ENCODE measurements at places on chromosomes 5 and 9. TPM values are rescaled to one million over a fixed set of nuclear protein-coding genes. Genes with fewer than 3 reads are reported as not detected.
A peak's percentile ranks its signal among the peaks of the same experiment; 100 is the strongest.

DNA sequence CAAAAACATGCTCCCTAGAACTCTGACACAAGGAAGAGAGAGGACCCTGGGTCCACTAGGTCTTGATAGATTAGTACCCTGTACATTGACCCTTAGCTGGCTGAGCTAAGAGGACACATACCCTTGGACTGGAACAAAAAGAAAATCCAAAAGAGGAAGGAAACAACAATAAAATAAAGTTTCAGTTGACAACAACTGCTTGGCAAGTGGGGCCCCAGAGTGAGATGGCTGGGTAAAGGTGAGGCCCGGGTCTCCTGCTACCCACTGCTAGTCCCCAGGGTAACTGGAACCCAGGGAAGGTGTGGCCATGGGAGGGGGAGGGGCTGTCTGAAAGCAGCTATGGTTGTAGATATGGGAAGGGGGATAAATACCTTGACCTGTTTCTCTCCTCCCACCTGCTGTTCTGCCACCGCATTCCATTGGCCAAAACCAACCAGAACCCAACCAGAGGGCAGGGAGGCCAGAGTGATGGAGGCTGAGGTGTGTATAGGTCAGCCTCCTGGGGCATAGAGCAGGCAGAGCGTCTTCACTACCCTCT lies 11.7 kb downstream of the TAL2 start:
- DNase-seq: no peak

DNA sequence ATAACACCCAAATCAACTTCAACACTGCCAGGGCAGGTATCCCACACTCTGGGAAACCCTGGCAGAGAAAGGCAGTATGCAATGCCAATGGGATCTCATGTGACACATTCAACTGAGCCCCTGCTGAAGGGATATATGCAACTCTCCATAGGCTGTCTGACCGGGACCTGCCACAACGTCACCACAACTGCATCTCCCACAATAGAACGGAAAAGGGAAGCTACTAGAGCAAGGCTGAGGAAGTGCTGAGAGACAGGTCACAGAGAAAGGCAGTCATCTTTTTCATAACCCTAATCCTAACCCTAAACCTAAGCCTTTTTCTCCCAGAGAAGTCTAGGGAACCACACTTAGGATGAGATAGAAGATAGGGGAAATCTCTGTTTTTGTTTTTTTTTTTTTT lies 345.9 kb upstream of the CD180 start:
- no peak for DNase-seq

GRCh38 chr5:135825373-135826220 lies 8.9 kb upstream of the SLC25A48 start:
- peak; percentile 8 for DNase-seq

- no peak for DNase-seq
Observed at GRCh38 chr5:34767180-34767579, 71.8 kb upstream of the TTC23L start.

DNA sequence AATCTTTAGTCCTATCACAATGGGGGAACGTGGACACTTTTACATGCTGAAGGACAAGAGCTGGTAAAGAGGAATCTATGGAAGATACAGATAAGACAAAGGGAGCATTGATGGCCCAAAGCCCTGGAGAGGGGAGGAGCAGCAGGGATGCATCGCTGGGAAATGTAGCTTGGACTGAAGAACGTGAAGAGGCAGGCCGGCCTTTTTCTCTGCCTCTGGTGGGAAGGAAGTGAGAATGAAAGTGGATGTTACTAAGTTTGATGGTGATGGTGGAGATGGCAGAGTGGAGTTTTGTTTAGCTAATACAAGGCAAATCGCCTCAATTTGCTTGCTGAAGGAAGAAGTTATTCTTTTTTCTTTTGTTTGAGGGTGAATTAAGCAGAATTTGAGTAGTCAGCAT lies 124.6 kb upstream of the TAF11L2 start:
- no peak for DNase-seq

GRCh38 chr5:96789794-96790330 lies 17.9 kb downstream of the ERAP1 start:
- DNase-seq: no peak

- no peak for DNase-seq
Observed at GRCh38 chr5:106759581-106759980, 911.2 kb downstream of the EFNA5 start.

DNA sequence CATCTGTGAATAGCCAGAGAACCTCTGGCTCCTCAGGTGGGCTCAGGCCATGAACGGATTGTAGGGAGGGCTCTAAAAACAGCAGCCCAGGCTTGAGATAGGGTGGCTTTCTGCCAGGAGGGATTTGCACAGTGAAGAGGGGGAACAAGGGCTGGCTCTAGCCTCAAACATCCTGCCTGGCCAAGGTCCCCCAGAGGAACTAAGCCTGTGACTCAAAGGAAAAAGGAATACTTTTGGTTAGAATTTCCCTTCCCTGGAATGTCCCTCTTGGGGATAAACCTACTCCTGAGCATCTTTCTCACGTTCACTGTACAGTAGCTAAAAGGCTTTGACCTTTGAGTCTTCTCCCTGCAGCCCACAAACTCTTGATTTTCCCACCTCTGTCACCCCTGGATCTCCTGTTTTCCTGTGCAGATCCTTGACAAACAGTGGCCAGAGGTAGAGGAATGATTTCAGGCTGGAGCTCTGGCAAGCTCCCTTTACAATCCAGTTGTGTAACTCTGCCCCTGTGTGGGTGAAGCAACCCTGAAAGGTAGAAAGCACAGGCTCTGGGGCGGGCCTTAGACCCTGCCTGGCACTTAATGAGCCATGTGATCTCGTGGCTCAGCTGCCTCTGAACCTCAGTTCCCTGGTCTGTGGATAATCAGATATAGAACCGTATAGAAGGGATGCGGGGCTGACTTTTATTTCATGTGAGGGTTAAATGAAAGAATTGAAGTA lies 17.4 kb downstream of the SEC61B start:
- DNase-seq: no peak

SNCB gene
- total RNA-seq: 0.14 TPM
